ENCODE measurements at places on chromosomes 1 and 21. TPM values are rescaled to one million over a fixed set of nuclear protein-coding genes. Genes with fewer than 3 reads are reported as not detected.

Gene ATAD3A
- total RNA-seq = 11.5 TPM

Gene GFI1
- total RNA-seq = not detected

DNA sequence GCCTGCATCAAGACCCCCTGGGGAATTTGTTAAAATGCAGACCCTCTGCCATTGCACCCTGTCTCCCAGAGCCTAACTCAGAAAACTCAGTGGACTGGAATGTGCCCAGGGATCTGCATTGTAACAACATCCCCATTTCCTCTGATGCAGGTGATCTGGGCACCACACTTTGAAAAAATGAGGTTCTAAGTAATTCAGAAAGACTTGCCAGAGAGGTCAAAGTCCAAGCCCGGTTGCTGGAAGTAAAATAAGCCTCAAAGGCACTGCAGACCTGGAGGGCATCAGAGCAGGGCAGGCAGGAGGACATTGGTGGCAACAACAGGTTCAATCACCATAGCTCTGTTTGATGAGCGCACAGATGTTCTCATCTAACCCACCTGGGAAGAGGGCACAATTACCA is 90.7 kb downstream of the SYT2 start:
- DNase-seq = no peak

DNA sequence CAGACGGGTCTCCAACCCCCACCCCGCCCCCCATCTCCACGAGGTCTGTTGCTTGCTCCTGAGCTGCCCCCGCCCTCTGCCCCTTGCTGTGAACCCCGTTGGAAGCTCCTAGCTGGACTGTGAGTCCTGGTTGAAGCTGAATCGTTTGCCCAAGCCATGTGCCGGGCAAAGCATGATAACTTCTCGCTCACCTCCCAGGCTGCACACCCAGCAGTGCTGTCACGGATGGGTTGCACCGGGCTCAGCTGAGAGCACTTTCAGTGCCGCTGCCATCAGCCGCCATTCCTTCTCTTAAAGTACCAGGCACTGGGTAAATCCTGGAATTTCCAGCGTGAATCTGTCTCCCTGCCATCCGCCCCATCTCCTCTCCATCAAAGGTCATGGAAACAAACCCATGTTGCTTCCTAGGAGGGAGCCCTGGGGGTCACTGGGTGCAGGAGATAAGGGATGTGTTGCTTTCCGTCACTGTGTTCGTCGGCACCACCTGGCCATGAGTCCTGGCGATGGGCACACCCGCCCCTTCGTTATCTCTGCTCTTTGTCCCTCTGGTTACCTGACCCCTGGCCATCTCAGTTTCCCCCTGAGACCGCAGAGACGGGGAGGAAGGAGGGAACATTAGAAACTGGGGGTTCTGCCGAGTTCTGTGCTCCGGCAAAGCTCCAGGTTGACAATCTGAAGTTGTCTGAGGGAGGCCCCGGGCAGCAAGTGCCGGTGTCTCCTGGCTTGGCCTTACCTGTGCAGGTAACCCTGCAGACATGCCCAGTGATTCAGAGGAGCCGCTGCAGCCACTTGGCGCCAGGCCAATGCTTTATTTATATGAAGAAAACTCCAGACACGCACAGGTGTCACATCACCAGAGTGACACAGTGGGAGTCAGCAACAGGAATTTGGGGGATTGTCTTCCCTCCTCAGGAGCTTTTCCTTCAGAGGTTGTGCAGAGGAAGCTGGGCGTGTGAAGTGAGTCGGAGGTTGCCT is 2.7 kb downstream of the PDE9A start:
- no peak for DNase-seq

DNA sequence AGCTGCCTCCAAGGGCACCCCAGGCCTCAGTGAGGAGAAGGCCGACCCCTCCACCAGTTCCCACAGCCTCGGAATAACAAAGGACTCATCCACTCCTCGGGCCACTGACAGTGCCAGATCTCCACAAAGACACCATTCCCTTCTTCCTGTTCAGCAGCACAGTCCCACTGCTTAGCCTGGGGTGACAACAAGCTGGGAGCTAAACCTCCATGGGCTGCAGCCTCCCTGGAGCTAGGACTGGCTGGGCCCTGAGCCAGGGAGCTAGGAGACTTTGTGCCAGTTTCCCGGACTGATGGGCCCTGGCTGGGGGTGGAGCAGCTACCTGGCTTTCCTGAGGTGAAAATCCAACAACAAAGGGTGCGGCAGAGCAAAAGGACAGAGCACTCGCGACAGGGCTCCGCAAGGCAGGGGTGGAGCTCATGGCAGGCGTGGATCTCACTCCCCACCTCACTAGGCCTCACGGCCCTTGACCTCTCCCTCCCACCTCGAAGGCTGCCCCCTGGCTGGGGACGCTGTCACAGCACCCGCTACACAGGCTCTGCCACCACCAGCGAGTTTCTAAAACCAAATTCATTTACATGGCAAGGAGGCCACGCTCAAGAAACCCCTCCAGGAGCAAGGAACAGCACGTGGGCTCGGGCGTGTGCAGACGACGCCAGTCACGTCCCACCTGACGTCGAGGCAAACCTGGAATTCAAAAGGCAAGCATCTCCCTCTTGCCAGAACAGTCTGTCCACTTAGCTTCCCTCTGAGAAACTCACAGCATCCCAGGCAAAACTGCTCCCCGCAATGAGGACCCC is 13.8 kb downstream of the SLC35E2B start:
- no peak for DNase-seq

Measured in uterus (tissue), 4 donors.